Heart right ventricle (tissue), 16 donors: ENCODE measurements at places on chromosomes 2 and 18.

DNA sequence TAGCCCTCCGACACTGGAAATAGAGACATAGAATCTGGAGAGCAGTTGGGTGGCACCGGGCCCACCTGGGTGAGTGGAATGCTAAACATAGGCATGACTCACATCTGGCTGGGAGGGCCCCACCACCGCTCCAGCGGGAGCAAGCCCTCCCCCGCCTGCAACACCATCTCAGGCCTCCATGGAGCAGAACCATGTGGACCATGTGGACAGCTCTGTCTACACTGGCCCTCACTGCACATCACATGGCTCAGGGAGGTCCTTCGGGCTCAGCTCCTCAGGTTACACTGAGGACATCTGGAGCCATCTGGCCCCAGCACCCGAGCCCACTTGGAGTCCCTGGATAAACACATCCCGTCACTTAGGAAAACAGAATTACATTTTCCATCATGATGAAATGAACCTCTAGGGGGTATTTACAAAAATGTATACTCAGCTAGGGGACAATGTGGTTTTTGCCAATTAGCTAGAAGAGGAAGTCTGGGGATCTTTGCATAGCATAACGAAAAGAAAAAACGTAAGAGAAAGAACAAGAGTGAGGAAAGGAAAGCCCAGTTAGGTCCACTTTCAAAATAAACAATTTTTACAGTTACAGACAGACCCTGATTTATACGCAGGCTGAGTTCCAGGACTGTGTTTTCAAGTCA lies 30.7 kb upstream of the MLPH start:
- peak; percentile 71 for DNase-seq

GRCh38 chr18:47809420-47809819 lies 121.0 kb downstream of the SMAD2 start:
- DNase-seq: no peak

- DNase-seq: no peak
Observed at GRCh38 chr18:49174478-49174877, 223.7 kb upstream of the SMAD7 start.

DNA sequence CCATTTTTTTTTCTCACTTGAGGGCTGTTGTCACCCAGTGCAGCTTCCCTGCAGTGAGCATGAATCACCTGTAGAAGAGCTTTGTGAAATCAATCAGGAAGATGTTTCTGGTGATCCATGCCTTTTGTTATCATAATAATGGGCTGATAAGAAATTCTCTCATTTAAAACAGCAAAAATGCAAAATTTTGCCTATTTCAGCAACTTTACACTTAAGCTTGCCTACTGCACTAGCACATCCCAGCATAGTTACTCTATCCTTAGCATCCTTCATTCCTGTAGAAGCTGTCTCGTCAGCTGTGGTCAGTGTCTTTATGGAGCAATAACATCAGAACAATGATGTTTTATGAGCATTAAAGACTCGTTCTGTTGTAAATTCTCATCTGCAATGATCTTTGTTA lies 178.6 kb upstream of the ZNF804A start:
- no peak for DNase-seq

DNA sequence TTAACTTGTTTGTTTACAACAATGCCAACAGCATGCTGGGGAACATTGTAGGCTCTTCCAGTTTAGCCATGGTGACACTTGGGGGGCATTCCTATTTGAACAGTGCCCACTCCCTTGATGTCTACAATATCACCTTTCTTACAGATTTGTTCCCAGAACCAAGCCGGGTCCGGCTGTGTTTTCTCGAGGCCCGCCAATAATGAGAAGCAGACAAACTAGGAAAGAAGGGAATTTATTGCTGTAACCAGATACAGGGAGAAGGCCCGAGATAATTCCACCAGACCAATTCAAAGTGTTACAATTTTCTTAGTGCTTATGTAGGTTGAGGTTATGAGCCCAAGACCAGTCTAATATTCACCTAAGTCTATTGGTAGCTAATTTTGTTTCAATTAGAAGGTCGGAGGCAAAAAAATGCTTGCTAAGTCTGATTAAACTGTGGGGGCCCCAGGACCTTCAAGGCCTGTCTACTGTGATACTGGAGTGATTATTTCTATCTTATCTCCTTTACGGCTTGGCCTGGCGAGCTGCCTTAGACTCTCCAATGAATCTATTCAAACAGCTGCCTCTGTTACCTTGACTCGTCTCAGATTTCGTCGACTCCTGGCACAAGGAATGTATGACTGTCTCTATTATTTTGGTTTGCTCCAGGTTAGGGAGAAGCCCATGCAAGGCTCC lies 59.1 kb upstream of the PSME4 start:
- DNase-seq: no peak

DNA sequence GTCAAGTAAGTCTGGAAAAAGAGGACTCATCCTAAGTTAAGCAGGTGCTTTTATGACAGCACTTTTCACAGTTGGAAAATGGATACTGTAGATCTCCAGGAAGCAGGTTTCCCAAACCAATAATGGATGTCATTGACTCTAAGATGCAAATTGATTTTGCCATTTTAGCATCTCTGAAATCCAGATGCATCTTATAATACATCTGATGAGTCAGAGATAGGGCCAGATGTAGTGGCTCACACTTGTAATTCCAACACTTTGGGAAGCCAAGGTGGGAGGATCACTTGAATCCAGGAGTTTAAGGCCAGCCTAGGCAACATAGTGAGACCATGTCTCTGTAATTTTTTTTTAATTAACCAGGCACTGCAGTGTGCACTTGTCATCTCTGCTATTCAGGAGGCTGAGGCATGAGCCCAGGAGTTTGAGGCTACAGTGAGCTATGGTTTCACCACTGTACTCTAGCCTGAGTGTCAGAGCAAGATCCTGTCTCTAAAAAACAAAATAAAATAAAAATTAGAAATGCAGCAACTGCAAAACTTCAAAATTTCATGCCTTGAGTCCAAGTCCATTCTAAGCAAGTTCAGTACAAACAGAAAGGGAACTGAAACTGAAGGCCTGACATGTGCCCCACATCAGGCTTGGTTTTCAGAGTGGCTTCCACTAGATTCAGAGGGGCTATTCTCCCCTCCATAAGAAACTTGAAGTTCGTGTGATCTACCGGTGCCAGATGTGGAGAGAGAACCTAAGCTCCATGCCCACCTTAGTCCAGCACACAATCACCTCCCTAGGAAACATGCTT lies 267.8 kb upstream of the NCKAP5 start:
- DNase-seq: no peak

- no peak for DNase-seq
Observed at GRCh38 chr2:228657807-228658402, 476.4 kb upstream of the SPHKAP start.

GRCh38 chr2:126827371-126827770 lies 71.3 kb upstream of the TEX51 start:
- DNase-seq: no peak

- DNase-seq: peak; percentile 15
Observed at GRCh38 chr2:127961729-127962128, 66.1 kb downstream of the SAP130 start.

DNA sequence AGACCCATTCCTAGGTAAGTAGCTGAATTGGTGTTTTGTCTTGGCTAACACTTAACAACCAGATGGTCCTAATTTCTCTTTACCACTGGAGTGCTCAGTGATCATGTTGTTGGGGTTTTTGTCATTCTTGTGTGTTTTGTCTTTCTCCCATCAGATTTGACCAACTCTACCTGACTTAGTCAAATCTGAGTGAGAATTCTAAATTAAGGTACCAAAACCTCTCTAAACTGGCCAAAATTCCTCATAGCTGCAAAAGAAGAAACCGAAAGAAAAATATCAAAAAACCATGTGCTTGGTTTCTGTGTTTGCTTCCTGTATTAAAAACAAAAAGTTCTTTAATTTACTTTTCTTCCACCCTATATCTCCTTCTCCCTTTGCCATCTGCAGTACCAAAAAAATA lies 350.7 kb upstream of the SPHKAP start:
- DNase-seq: no peak

DNA sequence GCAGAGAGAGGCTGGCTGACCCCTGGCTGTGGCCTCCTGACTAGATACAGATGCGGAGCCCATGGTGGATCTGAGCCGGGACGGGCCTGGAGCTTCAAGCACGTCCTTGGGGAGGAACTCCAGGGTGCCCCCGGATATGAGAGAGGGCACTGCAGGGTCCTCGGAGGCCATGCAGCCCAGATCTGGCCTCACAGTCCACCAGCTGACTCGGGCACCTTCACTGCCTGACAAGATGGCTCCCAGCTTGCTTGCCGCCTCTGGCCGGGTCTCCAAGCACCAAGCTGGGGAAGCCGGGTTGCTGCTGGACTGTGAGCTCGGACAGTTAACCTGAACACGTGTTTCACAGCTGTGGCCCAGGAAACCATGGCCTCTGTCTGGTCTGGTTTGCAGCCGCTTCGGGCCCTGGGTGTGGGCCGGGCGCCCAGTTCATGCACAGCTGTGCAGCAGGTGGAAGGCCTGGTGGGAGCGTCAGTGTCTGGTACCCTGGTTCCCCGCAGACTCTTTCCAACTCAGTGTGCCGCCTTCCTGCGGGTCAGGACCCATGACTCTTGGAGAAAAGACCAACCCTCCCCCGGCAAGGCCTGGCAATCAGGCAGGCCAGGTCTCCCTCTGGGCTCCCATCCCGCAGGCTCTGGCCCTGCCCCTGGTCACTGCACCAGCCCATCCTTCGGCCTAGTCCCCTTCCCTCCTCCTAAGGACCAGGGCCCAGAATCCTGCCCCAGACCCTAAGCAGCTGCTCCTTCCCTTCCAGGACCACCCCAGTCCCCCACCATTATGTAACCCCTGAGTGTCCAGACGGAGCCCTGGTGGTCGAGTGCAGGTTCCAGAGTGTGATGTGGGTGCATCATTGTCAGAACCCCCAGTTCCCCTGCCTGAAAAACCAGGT lies 74.6 kb upstream of the OTOS start:
- no peak for DNase-seq

GRCh38 chr2:182587831-182588230 lies 128.2 kb upstream of the DNAJC10 start:
- no peak for DNase-seq

- DNase-seq: no peak
Observed at GRCh38 chr2:146312899-146313298, 1531.9 kb upstream of the ACVR2A start.

DNA sequence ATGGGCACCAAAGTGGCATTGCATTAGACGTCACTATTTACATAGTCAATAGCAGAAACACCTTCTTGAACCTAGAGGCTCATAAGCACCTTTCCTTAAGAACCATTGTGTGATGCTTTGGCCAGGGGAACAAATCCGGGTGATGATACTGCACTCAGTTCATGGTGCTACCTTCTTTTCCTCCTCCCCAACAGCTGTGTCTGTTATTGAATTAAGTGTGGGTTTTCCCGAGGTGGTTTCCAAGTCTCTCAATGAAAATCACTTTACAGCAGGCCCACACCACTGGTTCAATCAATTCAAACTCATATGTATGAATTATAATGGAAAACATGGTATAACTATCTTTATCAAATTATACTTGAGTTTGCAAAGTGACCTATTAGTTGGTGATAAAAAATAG lies 9.3 kb upstream of the EFEMP1 start:
- no peak for DNase-seq

- DNase-seq: no peak
Observed at GRCh38 chr2:238684362-238685326, 163.2 kb upstream of the TWIST2 start.

DNA sequence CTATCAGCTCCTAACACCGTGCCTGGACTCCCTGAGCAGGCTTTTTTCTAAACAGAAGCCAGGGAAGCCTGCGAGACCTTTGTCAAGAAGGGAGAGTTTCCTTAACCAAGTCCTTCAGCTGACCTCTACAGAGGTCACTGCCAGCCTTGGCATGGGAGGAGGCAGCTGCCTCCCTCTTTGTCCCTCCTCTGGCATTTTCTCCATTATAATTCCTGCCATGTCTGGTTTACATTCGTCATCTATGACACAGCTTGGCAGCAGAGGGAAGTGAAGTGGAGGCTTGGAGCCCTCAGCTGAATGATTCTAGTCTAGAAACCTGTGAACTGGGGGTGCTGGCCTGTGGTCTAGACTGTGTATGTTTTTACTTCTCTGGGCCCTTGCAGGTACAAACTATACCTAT lies 22.5 kb downstream of the LIPG start:
- no peak for DNase-seq

DNA sequence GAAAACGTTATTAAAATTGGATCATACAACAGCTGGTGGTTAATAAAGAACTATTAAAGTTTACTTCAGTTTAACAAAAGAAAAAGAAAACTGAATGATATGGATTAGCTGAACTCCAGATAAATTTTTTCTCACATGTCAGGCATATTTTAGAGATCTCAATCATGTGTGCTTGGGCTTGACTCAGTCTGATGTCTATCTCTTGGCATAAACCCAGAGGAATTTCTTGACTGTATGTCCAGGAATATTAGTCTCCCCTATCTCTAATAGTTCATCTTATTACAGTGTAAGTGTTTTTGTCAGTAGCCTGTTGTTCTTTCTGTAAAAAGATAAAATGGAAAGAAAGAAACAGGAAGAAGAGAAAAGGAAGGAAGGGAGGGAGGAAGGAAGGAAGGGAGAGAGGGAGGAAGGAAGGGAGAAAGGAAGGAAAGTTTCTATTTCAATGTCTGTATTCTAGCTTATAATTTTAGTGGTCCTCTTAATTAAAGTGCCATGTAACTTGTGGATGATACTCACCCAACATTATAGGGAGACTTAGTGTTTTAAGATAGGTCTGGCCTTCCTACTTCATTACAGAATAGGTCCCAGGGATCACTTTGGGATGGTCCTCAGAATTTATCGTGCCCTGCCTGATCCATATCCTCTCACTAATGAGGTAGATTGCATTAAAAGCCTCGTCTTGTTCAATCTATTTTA lies 99.7 kb upstream of the UGP2 start:
- no peak for DNase-seq

DNA sequence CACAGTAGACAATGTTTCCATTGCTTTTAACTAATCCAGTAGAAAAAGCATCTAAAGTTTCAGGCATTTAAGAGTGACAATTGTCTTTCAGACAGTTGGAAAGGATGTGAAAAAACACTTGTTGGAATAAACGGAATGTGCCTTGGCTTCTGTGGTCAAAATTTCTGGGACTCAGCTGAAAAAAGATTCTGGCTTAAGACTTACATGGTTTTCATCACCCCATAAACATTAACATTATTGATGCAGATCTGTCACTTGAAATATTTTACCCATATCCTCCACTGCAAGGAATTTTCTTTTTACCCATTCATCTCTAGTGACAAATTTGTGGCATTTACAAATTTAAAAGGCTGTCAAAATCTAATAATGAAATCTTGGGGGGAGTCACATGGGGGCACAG lies 166.0 kb downstream of the SRBD1 start:
- DNase-seq: no peak

- no peak for DNase-seq
Observed at GRCh38 chr2:3913166-3913565, 209.8 kb downstream of the DCDC2C start.

GRCh38 chr2:609449-609848 lies 67.8 kb downstream of the TMEM18 start:
- DNase-seq: no peak
